ENCODE measurements at places on chromosomes 7 and 10.

- no peak for DNase-seq
Measured at GRCh38 chr10:4249841-4250586, 465.0 kb upstream of the KLF6 start.

DNA sequence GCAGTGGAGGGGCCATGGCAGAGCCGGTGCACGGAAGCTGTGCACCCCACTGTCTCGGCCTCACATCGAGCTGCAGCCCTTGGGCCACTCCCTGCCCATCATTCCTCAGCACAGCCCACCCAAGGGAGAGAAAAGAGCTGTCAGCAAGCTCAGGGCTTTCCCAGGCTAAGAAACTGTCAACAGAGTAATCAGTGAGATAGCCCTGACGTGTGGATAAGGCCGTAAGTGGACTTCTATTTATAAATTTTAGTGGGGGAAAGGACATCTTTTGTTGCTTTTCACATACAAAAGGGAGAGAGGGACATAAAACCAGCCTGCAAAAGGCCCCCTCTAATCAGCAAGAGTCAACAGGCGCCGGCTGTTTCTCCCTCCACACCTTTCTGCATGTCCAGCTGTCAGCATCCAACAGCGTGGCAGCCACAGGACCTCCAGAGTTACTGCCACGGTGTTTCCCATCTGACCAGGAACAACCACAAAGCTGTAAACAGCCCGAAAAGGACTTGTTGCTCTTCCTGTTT is 56.8 kb upstream of the DDC start:
- peak; percentile 7 for DNase-seq

DNA sequence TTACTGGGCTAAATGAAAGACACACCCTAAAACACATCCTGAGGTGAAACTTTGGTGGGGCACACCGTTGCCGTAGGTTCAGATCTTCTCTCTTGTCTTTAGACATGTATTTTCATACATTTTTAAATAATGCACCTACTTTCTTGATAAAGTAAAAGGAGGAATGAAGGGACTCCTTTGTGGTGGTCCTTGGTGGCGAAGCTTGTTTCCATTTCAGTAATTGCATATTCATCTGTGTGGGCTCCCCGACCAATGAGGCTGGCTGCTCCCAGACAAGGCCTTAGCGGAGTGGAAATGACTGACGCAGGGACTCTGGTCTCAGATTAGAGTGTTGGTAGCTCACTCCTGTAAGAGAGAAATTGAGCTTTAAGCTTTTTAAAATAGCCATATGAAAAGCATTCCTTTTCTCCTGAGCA is 815 bp downstream of the CCSER2 start:
- peak; percentile 57 for DNase-seq

DNA sequence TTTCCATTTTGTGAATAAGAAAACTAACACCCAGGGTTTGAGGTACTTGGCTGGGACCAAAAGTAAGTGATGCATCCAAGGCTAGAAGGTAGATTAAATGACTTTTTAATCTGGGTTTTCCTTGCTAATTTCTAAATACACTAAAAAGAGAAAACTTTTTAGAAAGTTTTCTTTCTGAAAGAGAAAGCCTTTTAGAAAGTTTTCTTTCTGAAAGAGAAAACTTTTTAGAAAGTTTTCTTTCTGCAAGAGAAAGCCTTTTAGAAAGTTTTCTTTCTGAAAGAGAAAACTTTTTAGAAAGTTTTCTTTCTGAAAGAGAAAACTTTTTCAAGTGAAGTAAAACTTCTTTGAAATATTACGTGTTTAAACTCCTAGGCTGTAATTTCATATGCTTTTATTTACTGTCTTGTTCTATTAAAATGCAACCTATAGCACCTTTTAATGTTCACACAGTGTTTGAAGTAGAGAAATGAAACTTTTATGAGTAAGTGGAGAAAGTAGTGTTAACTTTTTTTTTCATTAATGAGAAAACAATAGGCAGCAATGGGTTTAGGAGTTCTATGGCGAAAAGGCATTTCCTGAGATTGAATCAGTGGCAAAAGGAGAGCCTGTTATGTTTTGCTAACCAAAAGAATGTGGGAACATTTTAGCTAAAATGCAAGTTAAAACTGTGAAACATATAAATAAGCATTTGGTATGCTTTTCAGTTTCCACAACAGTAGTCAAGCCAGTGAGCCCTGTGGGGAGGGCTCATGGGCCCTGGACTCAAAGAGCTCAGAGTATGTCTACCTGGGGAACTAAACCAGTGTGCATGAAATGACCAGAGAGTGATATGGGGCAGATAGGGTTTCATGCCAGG is 103.7 kb downstream of the RBM20 start:
- DNase-seq, result peak; percentile 61

- peak; percentile 59 for DNase-seq
Measured at GRCh38 chr7:134587750-134588149, 38.8 kb downstream of the AKR1B15 start.

DNA sequence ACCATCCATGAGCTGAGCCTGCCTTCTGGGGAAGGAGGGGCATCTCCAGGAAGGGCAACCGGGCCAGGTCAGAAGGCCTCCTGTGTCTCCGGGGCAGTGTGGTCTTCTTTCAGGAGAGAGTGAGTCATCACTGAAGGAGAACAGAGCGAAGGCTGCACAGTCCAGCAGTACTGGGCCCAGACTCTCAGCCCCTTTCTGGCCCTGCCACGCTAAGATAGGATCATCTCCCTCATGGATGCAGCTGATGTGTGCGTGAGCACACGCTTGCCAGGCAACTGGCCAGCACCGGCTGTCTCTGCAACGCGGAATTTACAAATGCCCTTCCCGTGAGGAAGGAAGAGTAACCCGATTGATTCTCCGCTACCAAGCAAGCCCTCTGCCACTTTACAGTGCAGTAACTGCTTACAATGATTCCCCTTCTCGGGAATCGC is 328.2 kb downstream of the TNS3 start:
- peak; percentile 58 for DNase-seq

DNA sequence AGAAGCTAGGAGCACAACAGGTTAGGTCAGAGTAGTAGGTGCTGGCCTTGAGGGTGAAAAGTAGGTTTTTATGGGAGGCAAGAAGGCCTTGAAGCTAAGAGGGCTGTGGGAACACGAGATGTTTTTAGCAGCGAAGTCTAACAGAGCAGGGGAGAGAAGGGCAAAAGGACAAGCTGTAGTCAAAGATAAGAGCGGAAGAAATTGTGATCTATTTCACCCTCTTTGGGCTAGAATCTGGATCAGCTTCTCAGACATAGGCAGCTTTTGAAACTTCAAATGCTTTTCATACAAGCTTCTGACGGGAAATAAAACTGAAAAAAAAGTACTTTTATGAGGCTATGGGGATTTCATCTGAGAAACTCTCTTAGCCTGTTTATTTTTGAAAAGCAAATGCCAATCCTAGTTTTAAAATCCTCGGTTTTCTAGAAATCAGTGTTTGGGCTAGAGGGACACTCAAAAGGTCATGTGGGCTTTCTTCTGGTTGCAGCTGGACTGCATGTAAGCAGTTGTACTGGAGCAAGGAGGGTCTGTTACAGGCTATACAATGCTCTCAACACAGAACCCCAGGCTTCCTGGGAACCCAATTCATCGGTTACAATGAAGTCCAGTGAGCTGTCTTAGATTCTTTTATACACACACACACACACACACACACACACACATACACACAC is 83.6 kb downstream of the RNF216 start:
- no peak for DNase-seq

DNA sequence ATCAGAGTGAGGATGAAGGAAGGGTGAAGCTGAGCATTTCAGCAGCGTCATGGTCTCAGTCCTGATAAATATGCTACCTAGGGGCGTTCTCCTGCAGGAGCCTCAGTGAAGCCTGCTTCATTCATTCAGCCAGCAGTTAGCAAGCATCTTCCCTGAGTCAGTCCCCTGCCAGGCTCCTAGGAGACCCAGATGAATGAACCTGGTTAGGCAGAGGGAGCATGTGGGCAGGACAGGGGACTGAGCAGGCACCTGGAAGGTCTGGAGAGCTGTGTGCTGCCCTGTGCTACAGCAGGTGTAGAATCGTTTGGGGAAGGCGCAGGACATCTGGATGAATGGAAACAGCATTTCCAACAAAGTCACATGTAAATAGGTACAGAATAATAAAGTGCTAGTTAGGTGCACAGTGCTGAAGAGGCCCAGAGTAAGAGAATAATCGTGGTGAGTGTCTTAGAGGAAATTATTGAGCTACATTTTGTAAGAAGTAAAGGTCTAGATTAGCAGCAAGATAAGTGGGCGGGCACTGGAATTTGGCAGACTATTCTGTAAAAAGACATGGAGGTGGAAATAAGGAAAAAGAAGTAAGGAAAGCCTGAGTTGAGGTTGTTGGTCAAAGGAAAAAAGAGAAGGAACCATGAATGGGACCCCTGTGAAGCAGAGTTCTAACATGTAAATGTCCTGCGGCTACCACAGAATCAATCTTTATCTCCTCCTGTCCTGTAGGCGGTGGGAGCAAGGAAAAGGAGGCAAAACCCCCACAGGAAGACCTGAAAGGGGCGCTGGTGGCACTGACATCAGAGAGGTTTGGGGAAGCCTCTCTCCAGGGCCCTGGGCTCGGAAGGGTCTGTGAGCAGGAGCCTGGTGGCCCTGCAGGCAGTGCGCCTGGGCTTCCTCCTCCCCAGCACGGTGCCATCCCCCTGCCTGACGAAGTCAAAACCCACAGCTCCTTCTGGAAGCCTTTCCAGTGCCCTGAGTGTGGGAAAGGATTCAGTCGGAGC is 12.0 kb downstream of the ZSCAN25 start:
- no peak for DNase-seq

- DNase-seq, result no peak
Measured at GRCh38 chr7:135936497-135937217, 40.5 kb downstream of the MTPN start.

GRCh38 chr7:98090116-98090515 is 16.5 kb upstream of the LMTK2 start:
- DNase-seq, result no peak

DNA sequence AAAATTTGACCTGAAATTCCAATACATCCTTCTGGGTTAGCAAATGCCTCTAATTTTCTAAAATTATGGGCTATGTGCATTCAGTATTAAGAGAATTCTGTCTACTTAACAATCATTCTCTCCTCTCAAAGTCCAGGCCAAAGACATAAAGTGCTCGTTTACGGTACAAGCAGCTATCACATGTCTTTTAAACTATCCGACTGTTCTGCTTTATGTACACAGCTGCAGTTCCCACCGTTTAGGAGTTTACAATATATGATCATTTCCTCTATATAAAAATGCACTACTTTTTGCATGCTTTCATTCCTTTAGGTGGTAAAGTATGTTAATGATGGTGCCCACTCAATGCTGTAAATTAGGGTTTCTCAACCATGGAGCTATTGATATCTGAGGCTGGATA is 34.0 kb downstream of the CDK6 start:
- no peak for DNase-seq

- no peak for DNase-seq
Measured at GRCh38 chr10:113285305-113285704, 267.5 kb upstream of the HABP2 start.

GRCh38 chr10:119575506-119575905 is 21.3 kb downstream of the TIAL1 start:
- peak; percentile 50 for DNase-seq

DNA sequence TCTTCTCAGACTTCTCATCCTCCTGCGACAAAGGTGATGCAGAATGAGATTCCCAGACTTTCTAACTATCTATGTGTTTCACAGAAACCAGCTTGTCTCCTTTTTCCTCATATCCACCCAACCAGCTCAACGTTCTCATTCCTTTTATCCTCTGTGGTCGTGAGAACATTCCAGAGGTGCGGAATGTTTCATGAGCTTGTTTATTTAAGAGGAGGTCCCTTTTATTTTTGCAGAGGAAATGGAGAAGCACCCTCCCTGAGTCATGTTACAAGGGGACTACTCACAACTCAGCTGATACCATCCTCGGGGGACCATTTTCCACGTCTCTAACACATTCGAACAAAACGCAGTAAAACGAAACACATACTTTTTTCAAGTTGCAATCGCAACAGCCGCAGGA is 93.2 kb downstream of the ZRANB1 start:
- peak; percentile 92 for DNase-seq

- no peak for DNase-seq
Measured at GRCh38 chr7:123935436-123936381, 10.7 kb downstream of the SPAM1 start.

DNA sequence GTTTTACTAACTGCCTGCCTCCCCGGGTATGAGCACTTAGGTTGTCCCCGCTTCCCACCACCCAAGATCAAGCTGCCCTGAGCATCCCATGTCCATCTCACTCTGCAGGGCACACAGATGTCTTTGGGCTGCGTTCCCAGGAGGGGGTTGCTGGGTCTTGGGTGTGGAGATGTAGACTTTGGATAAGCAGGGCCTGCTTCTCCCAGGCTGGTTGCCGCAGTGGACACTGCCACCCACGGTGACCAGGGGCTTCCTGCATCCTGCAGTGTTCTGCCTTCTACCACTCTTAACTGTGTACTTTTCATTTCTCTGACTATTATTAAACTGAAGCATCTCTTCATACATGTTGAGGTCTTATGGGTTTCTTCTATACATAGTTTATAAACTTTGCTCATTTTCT is 70.0 kb downstream of the DOCK1 start:
- no peak for DNase-seq

DNA sequence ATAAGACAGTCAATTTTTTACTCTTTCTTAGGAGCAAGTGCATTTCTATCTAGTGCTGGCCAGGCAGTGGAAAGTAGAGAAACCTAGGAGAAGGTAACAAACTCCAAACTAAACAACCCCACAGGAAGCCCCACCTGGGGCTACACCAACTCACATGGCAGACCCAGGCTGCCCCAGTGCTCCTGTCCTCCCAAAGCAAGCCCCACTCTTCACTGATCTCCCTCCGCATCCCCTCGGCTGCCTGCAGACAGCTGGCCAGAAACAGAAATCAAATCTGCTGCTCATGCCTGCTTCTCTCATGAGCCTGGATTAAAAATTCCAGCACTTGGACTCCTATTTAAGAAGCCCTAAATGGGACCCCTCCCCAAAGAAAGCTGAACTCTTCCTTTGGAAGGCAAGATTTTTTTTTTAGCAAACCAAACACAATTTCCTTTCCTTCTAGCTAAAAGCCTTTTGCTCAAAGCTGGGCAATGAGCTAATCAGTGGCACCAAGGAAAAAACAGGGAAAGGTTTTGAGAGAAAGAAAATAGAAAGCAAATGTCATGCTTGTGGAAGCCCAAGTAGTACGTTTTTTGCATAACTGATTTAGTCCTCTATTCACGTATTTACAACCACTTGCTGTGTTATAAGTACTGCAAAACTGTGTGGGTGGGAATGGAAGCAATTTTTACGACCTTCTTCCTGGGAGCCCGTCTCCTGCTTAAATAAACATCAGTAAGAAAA is 10.8 kb downstream of the PDE1C start:
- no peak for DNase-seq

- no peak for DNase-seq
Measured at GRCh38 chr10:120285408-120285807, 171.6 kb upstream of the PLPP4 start.

GRCh38 chr10:110751850-110752249 is 107.7 kb downstream of the RBM20 start:
- DNase-seq, result no peak
